ENCODE measurements at places on chromosomes 5 and 9.

DNA sequence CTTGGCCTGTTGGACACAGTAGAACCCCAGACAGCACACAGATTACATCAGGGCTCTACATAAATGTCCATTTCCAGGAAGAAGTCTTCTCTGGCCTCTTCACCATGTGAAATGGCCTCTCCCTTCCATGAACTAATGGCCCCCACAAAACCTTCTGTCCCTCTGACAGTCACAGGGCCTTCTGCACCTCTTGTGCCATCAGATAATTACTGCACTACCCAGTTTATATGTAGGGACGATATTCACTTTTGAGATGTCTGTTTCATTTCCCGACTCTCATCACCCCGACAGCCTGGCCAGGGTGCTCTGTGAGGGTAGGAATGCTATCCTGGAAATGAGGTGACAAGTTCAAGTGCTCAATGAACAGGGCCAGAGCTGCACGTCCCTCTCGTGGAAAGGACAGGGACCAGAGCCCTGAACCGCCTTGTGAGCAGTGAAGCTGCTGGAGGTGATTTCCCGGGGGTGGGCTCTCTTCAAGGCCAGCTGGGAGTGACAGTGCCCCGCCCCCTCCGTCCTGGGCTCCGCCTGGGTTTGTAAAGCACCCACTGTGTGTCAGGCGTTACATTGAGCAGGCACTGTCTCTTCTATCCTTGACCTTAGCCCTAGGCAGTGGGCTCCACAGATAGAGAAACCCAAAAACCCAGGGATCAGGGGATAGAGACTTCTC lies 3.0 kb upstream of the FAM78A start:
- DNase-seq, result no peak

DNA sequence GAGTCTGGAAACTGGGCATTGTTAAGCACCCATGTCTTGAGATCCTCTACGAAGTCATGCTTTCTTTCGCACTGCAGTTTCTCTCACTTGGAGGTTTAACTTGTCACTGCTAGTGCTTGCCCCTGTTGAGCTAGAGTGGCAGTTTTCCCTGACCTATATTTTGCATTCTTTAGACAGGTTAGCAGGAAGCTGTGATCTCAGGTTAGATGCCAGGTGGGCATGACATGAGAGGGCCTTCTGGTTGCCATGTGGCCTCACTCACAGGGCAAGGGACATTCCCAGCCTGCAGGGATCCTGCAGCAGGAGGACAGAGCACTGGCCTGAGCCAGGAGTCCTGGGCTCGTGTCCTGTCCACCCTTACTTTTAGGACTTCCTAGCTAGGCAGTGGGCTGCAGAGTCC lies 28.6 kb downstream of the SLC36A1 start:
- no peak for DNase-seq

- no peak for DNase-seq
Observed at GRCh38 chr5:7678030-7678429, 172.9 kb downstream of the CFAP90 start.

- DNase-seq, result no peak
Observed at GRCh38 chr5:74401281-74401945, 239.1 kb downstream of the ENC1 start.

GRCh38 chr5:1930501-1930879 lies 47.8 kb upstream of the IRX4 start:
- no peak for DNase-seq

Data from AG09319 (cell line).